ENCODE measurements at places on chromosomes 7 and 10.

GRCh38 chr7:42340436-42340835, 103.4 kb upstream of the GLI3 start:
- no peak for DNase-seq

GRCh38 chr7:78326189-78326588, 527.6 kb downstream of the PHTF2 start:
- no peak for DNase-seq

DNA sequence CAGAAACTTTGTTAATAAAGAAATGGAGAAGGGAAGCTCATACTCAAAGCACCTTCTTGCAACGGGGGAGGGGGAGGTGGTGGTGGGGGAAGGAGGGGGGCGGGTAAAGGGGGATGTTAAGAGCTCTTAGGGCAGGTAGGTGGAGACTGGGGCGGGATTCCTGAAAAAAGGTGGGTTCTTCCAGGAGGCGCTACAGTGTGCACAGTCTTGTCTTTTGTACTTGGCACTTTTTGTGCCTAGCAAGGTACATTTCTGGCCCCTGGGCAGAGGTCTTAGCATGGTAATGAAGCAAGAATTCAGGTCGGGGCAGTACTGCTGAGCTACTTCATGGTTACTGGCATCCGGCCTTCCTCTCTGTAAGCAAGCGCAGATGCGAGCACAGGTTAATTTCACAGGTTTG, 15.2 kb upstream of the LAMB4 start:
- no peak for DNase-seq

- no peak for DNase-seq
These were observed 37.2 kb upstream of the BMPER start for GRCh38 chr7:33868166-33868565.

- DNase-seq: peak; percentile 41
These were observed 100.3 kb upstream of the SVIL start for GRCh38 chr10:29734962-29735627.

DNA sequence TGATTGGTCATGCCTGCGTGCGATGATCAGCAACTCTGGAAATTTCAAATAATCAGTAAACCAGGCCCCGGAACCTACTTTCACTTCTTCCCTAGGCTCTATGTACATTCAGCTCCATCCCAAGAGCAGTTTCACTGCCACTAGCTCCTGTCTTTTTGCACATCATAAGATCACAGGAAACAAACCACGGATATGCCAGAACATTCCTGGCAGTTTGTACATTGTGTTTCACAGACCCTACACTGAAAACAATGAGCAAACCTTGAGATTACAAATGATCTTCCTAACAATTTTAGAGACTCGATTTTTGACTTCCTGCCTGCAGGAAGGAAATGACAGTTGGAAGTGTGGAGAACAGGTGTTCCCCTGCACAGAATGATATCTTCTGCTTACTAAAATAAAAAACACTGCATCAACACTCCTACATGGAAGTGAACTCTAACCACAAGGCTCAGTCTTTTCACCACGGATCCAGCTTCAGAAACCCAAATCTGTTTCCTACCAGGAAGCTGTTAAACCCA, 7.6 kb upstream of the TMEM236 start:
- DNase-seq: no peak

- no peak for DNase-seq
These were observed 111.2 kb downstream of the PTPRN2 start for GRCh38 chr7:158476331-158476932.

DNA sequence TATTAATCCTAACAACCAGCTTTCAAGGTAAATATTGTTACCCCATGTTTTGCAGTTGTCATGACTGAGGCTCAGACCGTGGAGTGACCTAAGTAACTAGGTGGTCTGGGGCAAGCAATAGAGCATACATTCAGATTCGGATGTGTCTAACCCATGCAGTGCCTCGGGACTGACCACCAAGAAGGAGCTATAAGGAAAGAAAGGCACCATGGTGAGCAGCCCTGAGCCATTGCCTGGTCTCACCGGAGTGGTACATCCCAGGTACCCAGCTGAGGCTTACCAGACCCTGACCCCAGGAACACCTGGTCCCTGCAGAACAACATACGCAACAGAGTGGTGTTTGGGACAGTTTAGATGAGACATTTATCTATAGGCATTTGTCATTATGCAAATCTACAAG, 175.5 kb upstream of the ZMIZ1 start:
- no peak for DNase-seq

DNA sequence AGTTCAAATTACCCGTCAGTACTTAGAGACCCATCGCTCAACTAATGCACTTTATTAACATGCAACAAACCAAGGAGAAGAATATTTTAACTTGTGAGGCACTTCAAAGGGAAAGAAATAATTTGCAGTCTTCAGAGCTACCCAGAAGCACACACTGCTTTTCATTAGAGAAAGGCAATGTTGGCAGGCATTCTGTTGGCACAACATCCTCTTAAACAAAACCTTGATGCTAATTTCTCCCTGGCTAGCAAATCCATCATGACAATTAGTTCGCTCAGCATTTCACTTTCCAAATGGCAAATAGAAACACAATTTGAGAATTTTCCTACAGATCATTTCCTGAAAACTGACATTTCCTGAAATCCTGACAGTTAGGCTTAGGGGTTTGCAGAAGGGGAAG, 155.6 kb upstream of the FAM13C start:
- no peak for DNase-seq

GRCh38 chr10:115030483-115031200, 62.5 kb upstream of the ATRNL1 start:
- no peak for DNase-seq

GRCh38 chr10:133565441-133566294, at the start of gene SYCE1:
Gene SYCE1, minus strand, starts transcription at chr10:133565583. Its CDS starts 54 bp downstream, at chr10:133565529.
- DNase-seq: no peak

GRCh38 chr7:95028683-95029082, 121.3 kb downstream of the PPP1R9A start:
- DNase-seq: no peak

DNA sequence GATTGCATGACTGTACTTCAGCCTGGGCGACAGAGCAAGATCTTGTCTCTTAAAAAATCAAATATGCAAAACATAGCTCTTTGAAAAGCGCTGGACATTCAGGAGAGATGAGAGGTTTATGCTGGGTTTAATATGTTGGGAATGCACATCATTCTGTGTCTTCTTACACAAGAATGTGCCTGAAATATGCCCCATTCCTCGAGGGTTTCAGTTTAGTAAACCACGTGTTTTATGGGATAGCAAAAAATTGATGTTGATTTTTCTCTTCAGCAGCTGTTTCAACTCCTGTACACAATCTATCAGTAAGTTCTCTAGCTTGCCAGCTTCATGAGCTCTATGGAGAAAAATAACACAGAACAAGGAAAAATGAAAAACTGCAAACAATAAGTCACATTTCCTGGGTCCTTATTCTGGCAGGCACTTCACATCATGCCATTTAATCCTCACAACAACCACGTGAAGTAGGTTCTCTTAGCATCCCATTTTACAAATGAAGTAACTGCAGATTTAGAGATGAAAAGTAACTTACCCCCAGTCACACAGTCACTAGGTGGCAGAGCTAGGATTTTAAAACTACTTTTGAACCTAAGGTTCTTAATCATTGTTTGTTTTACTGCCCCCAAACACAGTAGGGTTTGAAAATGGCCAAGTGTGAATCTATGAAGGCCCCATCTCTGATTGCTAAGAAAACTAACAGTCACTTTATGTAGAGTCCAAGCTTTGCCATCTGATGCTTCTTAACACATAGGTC, 423.6 kb downstream of the PHTF2 start:
- no peak for DNase-seq

GRCh38 chr10:62978482-62978881, 154.6 kb upstream of the NRBF2 start:
- no peak for DNase-seq

DNA sequence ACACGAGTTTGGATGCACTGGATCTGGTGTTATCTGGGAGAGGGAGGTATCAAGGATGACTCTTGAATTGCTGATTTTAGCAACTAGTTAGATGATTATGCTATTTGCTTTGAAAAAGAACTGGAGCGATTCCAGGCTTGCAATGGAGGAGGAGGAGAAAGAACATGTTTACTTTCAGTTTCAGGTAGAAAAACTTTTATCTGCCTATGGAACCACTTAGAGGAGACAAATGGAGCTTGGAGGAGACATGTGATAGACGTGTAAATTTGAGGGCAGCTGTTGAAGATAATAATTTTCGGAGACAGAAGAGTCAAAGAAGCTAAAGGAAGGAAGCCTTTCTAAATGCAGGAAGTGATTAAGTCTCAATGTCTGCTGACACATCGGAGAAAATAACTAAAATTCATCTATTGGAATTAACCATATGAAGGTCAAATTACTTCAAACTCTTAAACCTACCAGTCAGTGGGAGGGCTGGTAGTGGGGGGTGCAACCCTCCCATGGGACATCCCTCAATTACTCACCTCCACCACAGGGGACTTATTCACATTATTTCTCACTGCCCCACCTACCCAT, 56.4 kb upstream of the GNAI1 start:
- no peak for DNase-seq
